Myometrial cell (primary cell): ENCODE measurements at places on chromosomes 7 and 10. TPM values are rescaled to one million over a fixed set of nuclear protein-coding genes. Genes with fewer than 3 reads are reported as not detected.

Gene LRMDA
- total RNA-seq, result not detected in 2 replicates

Gene PLEKHS1
- not detected in 2 replicates for total RNA-seq

Gene VAX1
- total RNA-seq, result not detected in 2 replicates

Gene SPAM1
- not detected in 2 replicates for total RNA-seq

Gene WNT16
- total RNA-seq, result under 0.01 TPM in 1 of 2 replicates, not detected in the other
